Mucosa of gallbladder (tissue), 1 donor: ENCODE measurements at places on chromosomes 4 and X.

DNA sequence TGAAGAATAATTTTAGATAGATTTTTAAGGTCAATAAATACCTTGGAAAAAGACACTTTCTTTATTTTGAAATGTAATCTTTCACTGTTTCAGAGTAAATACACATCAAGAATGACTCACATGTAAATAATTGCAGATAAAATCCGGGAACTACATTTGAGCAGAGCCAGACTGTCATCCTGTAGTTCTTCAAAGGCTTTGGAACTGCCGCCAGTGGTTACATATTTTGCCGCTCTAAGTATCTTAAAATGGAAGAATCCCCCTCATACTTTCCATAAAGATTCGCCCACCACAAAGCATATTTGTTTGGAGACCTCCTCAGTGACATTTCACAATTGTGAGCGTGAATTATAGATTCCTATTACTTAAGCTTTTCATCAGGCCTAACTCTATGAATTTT lies 607.8 kb upstream of the ZFP42 start:
- no peak for DNase-seq

- DNase-seq: no peak
Observed at GRCh38 chrX:78513971-78514738, 145.0 kb downstream of the RTL3 start.

DNA sequence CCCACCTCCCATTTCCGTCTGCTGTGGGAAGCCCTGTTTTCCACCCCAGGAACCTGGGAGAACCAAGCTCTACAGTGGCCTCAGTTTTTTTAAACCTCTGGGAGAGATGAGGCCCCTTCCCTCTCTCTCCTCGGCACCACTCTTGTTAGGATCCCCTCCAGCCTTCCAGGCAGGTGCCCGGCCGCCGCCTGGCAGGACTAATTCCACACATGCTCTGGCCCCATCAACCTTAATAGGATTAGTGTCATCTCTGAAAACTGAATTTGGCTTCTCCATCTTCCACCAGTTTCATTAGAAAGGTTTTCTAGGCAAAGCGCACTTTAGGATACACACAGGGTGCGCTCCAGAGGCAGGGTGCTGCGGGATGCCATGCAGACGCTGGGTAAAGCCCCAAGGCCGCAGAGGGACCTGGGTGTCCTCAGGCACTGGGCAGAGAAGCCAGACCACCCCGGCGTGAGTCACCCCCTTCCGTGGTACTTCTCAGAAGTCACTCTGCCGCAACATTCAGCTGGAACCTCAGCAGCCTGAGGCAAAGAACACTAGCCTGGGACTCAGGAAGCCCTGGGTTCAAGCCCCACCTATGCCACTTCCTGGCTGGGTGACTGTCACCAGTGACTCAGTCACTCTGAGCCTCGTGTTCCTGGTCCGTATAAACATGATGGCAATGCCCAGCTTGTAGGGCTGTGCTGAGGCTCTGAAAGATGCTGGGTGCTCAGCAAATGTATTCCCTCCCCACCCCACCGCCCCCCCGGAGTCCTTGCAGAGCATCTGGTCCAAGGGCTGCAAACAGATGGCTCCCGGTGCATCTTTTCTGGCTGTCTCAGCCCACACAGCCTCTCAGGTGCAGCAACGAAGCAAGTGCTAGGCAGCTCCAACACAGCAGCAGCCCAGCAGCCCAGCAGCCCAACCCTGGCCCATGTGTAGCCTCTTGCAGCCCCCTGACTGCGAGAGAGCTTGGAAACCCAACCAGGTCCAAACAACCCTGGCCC lies 29.1 kb downstream of the PPP2R2C start:
- DNase-seq: no peak

- DNase-seq: no peak
Observed at GRCh38 chr4:94228493-94229216, 21.0 kb downstream of the SMARCAD1 start.

GRCh38 chr4:5927747-5928146 lies 34.9 kb upstream of the CRMP1 start:
- DNase-seq: no peak

DNA sequence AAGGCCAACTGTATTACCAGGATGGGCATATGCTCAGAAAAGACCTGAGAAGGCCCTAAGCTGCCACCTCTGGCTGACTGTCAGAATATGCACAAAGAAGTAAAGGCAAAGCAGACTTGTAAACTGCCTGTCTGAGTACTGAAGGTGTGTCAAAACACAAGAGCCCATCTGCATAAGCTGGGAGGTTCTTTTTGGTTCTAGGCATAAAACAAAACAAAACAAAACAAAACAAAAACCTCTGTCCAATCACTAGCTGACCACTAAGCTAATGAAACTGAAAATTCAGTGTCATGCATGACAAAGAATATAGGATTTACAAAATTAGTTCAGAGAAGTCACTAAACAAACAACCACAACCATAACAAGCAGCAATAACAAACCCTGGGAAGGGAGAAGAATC lies 20.6 kb downstream of the SH3D19 start:
- no peak for DNase-seq

GRCh38 chr4:128513664-128514484 lies 226.3 kb upstream of the PGRMC2 start:
- DNase-seq: no peak

GRCh38 chr4:55269995-55270394 lies 76.0 kb upstream of the SRD5A3 start:
- no peak for DNase-seq

DNA sequence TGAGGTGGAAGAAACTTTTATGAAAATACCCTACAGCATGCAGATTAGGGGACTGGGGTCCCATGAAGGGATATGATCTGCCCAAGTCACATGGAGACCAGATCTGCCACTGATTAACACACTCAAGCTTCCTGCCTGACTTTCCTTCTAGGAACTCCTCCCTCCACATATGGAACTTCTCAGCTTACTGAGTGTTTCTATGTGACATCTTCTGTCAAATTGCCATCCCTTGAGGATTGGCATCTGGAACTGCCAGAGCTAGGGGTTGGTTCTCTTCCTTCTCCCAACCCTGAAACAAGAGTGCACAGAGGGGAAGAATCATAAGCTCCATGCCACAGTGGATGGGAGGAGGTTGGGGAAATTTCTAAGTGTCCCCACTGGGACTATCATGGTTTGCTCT lies 150.6 kb upstream of the MBNL3 start:
- DNase-seq: no peak

GRCh38 chr4:140176735-140177134 lies 22.8 kb upstream of the MAML3 start:
- DNase-seq: no peak

DNA sequence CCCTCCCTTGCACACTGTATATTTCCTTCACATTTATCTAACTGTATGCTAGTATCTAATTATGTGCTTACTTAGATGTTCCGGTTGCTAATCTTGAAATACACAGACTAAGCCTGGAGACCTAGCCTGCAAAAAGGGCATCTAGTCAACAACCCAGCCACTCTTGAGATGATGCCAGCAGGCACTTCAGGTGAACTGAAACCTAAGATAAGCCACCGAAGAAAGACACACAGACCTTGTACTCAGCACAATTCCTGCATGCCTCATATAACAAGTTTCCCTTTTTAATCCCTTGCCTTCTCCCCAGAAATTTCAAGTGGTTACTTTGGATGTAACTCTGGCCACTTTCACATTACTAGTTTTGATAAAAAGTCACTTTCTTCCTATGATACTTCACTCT lies 2506.6 kb downstream of the ARAP2 start:
- no peak for DNase-seq

DNA sequence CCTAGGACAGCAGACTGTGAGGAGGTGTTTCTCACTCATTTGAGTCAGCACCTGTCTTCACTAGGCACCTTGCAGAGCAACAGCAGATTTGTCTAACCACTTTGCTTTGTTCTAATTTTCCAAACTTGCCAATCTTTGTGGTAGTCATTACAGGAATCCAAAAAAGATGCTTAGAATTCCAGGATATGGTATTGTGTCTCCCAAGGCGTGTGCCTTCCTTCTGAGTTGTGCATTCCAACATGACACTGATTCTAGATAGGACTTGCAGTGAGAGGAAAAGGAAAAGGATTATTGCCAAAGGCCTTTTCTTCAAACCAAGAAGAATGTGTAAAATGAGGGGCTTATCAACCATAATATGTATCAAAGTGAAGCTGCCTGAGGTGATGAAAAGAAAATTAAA lies 126.2 kb downstream of the MAPK10 start:
- DNase-seq: no peak

DNA sequence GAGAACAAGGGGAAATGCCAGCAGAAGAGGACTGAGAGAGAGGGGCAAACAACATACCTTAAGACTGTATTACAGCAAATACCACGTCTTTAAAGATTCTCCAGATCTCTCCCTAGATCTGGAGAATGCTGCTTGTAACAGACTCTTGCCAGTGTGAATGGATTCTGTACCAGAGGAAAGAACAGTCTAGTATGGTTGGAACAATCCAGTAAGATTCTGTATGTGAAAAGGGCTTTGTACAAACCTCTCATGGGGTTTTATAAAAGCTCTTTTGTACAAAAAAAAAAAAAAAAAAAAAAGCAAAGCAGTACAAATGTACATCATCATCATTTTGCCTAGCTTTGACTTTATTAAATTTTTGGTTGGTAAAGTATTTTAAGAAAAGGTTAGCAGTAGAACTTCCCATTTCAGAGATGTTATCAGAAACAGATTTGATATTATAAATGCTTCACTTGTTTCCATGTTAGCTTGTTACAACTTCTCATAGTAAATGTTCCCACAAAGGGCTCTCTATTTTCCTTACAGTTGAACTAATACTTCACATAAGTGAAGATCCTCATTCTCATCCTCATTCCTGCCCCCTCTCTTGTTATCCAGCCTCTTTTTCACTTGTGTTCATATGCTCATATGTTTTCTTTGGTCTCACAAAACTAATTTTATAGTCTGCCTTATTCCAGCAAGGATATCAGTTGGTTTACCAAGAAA lies 144.2 kb downstream of the EDA start:
- no peak for DNase-seq

- no peak for DNase-seq
Observed at GRCh38 chr4:186846426-186846825, 122.8 kb upstream of the FAT1 start.

DNA sequence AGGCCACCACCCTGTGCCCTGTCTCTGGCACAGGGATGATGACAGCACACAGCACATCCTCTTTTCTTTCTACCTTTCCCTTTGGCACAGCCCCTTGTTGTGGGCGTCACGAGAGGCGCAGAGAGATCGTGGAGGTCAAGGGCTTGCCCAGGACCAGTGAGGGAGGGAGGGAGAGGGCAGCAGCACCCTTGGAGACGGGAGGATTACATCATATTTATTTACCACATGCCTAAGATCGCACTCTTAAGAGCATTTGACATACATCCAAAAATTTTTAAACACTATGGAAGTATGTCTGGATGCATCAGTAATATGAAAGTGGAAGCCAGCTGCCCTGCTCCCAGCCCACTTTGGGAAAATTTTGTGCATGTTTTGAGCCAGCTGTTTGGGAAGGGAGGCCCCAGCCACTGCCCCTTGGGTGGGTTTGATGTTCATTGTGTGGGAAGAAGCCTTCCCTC lies 12.7 kb downstream of the WFS1 start:
- no peak for DNase-seq

DNA sequence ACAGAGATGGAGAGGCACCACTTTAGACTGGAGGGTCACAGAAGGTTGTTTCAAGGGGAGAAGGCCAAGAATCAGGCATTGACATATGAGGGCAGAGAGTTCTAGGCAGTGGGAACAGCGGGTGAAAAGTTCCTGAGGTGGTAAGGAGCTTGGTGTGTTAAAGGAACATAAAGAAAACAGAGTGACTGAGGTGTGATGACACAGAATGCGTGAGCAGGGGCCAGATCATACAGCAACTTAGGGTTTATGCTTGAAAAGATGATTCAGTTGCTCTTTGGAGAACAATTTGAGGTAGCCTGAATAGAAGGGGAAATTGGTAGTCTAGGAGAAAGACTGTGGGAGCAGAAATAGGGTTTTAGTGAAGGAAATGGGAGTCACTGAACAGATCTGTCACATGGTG lies 179.2 kb downstream of the AMELX start:
- no peak for DNase-seq

- peak; percentile 37 for DNase-seq
Observed at GRCh38 chr4:89303177-89303576, 4.4 kb downstream of the GPRIN3 start.

DNA sequence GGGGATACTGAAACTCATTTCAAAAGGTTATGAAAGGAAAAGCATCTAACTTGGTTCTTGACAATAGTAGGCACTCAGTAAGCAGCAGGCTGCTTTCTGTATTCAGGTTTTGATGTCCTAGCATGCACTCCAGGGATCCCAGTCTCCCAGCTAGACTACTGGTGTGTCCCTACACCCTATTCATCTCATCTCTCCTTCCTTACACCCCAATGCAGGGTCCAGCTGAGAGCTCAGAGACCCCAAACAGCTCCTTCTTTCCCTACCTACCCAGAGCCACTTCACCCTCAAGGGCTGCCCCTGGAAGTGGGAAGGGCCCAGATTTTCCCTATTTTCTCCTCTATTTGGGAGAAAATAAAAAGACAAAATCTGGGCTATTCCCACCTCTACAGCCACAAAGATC lies 1.6 kb upstream of the EFNB1 start:
- DNase-seq: no peak

DNA sequence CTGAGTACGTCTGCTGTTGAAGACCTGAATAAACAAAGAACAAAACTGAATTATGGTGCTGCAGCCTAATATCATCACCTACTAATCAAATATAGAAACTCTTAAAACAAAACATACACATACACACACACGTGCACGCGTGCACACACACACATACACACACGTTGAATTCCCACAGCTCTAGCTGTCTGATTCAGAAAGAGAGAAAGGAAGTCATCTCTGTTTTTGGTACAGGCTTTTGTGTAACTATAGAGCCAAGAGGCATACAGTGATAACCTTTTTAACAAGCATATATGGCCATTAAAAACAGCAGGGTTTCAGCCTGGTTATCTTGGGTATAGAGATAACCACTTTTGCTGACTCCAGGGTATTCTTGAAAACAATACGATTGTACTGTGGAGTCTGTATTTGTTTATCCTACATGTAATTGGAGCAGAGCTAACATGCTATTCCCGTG lies 823.2 kb downstream of the CCSER1 start:
- DNase-seq: no peak

DNA sequence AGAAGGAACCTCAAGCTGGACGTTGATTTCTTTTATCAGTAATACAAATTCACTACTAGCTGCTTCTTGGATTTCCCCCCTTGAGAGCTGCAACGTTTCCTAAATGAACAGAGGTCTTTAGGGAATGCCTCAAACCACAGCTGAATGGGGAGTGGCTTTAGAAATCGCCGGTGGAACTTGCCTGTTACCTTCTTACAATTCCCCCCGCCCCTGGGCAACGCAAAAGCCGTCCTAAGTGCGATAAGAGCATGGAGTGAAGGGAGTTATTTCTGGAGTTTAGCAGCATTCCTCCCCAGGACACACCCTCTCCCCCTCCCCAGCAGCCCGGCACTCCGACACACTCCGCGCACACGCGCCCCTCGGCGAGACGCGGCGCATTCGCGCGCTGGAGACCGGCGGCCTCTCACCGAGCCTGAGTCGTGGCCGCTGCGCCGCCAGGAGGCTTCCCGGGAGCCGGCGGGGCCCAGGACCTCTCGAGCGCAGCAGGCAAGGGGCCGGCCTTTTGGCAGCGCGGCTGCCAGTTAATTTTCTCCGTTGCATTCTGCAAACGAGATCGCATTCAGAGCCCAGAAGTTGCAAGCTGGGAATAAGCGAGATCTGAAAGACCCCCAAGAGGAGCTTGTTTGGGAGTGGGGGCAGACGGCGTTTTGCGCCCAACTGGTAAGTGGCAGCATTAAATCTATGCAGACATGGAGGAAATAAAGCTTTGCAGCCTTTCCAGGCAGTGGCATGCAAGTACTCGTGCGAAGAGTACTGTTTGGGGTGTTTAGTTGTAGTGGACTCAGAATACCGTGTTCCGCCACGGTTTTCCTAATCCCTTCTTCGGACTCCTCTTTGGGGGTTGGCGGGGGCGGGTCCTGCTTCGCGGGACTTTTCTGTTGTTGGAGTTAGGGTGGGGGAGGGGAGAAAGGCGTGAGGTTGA lies 134.7 kb downstream of the PALLD start:
- DNase-seq: peak; percentile 27
